ENCODE measurements at places on chromosomes 7 and 10.

GRCh38 chr10:78763651-78764395 is 304.9 kb upstream of the ZMIZ1 start:
- no peak for DNase-seq

- no peak for DNase-seq
These were observed 728.8 kb downstream of the TYW1 start for GRCh38 chr7:67725423-67725822.

- DNase-seq: peak; percentile 76
These were observed 30.7 kb upstream of the INPP5A start for GRCh38 chr10:132506711-132507408.

DNA sequence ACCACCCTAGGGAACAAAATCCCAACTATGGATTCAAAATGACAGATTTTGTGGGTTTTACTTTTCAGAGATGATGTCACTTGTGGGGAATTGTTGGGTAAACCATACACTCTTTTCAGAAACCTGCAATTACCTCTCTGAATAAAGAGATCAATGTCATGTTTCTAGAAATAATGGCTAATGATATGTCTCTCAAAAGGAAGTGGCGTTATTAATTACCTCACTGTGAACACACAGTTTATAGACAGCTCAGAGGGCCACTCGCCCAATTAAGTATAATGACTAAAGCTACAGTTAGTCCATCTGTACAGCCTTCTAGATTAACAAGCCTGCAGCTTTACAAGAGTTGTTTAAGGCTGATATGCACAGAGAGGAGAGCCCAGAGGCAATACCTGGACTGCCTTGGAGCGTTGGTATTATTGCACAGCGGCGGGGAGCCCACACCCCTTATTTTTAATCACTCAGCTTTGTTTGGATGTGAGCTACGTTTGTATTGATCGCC is 79.5 kb downstream of the RAB11FIP2 start:
- no peak for DNase-seq

DNA sequence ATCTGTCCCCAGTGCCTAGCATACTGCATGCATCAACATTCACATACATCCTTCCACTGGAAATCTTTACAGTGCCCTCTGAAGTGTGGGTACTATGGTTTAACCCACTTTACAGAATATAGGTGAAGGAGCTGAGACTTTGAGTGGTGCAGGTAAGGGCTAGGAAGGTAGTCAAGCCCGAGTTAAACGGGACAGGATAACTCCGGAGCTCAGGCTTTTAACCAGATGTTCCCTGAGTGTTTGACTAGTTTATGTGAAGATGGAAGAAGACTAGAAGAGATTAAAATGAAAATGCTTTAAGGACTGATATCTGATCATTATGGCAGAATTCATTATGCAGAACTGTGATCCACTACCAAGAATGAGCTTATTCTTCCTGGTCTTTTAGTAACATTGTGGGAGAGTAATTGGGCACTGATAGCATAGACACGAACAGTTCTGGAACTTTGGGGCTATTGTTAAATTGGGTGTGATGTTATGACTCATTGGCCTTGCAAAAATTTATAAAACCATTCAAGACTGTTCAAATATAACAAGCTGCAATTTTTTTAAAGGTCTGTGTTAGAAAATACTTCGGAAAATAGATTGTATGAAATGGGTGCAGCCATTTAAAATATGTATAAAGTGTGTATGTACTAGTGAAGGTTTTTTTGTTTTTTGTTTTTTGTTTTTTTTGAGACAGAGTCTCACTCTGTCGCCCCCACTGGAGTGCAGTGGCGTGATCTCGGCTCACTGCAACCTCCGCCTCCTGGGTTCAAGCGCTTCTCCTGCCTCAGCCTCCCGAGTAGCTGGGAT is 4.4 kb downstream of the CUL1 start:
- DNase-seq: no peak

GRCh38 chr10:34474009-34474376 is 341.1 kb downstream of the PARD3 start:
- no peak for DNase-seq

DNA sequence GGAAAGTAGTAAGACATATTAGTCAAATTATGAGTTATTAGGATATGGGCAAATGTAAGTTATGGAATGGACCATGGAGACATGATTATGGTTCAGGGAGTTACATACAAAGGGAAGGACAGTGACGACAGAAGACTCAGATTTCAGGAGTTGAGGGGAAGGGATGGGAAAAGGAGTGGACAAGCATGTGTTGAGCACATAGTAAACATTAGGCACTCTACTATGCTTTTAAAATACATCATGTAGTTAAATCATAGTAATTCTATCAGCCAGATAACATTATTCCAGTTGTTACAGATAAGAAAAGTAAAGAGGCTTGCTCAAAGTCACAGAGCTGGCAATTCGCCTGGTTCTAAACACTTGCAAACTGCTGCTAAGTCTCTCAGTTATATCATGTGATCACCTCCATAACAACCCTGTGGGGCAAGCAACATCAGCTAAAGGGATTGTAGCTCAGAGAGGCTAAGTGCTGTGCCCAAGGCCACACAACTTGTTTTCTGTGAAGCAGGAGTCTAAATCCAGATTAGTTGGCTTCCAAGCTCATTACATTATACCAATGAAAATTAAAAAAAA is 115.2 kb upstream of the MDFIC start:
- DNase-seq: no peak

DNA sequence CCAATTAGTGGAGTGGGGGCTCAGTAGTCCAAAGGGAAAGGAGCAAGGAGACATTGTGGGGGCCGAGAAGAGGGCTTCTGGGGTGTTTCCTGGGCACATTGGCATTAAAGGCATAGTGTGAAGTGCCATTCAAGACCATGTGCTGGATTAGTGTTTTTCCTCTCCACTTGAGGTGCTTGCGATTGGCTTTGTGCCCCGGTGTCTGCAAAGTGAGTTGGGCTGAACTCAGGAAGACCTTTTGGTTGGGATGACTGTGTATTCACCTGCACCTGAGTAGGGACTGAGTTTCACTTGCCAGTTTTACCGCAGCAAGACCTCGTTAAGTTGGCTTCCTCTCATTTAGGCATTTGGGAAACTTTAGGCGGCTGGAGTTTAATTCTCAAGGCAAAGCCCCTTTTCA is 73.0 kb downstream of the TCF7L2 start:
- no peak for DNase-seq

DNA sequence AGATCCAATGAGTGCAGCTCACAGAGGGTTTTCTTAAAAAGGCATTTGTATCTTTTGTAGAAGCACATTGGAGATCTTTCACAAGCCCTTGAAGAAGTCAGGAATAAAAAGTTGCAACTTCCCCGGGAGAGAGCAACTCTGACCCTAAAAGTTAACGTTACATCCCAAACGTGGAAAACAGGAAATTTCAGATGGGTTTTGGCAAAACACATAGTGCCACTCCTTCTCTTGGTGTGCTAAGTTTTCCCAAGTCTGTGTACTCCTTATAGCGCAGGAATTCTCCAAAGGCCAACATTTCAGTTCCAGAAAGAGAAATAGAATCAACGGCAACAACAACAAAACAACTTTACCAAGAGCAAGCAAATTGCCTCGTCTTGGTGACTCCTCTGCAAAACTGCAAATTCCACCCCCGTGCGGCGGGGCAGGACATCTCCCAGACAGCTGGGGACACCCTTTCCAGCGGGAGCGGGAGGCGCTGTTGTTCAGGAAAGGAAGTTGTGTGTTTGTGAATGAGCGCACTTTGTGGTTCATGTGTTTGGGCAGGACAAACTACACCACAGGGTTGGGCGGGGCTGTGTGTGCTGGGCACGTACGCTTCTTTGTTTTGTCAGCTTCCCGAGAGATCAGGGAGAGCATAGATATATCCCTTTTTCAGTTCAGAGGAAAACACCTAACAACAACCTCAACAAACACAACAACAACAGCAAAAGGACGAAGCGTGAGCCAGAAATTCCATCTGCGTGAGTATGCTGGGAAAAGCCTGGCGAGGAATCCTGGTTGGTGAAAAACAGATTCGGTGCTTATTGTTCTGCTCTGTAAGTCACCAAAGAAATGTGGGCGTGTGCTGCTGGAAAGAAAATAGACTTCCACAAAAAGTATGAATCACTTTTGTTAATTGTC is 294.7 kb upstream of the PITRM1 start:
- DNase-seq: peak; percentile 97

DNA sequence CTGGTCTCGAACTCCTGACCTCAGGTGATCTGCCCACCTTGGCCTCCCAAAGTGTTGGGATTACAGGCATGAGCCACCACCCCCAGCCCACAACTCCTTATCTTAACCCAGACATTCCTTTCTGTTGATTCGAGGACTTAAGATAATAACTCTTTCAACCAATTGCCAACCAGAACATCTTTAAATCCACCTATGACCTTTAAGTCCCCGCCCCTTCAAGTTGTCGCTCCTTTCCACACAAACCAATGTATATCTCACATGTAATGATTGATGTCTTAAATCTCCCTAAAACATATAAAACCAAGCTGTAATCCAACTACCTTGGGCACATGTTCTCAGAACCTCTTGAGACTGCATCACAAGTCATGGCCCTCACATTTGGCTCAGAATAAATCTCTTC is 7.8 kb upstream of the ANKRD2 start:
- no peak for DNase-seq

GRCh38 chr7:107002529-107002998 is 41.9 kb upstream of the PRKAR2B start:
- DNase-seq: no peak

- DNase-seq: no peak
These were observed 28.7 kb downstream of the WIPI2 start for GRCh38 chr7:5218564-5219360.

- no peak for DNase-seq
These were observed 73.0 kb downstream of the IGF2BP3 start for GRCh38 chr7:23397241-23397640.

DNA sequence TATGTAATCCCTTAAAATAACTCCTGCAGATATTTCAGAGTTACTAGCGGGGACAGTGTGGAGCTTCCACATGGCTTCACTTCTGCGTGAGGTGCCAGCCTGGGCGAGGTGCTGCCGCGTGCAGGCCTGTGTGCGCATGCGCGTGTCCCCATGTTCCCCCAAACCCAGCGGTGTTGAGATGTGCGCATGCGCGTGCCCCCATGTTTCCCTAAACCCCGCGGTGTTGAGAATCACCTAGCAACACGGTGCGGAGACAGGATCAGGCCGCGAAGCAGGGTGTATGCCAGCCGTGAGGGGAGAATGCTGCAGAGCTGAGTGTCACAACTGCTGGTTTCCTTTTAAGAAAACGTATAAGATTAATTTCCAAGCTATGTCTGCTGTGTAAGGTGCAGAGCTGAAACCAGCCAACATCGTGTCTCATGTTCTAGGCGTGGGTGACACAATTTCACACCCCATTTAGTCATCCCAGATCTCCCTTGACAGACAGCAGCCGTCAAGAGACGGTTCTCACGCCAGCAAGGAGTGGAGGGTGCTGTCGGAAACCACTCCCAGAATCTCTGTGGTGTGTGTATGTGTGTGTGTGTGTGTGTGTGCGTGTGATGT is 71.9 kb upstream of the ADARB2 start:
- DNase-seq: no peak

DNA sequence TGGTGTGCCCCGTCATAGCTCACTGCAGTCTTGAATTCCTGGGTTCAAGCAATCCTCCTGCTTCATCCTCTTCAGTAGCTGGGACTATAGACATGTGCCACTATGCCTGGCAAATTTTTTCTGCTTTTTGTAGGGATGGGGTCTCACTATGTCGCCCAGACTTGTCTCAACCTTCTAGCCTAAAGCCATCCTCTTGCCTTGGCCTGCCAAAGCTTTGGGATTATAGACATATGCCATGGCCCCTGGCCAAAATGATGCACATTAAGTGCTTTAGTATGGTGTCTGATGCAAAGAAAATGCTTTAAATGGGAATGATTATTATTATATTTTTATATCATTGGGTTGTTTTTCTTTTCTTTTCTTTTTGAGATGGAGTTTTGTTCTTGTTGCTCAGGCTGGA is 33.2 kb upstream of the VCL start:
- DNase-seq: no peak

- no peak for DNase-seq
These were observed 916.4 kb downstream of the LRMDA start for GRCh38 chr10:76347832-76348231.

- DNase-seq: no peak
These were observed 24.6 kb downstream of the TBXAS1 start for GRCh38 chr7:139853506-139854123.

GRCh38 chr7:14720785-14721184 is 181.8 kb downstream of the DGKB start:
- DNase-seq: no peak

All from fibroblast of skin of back (primary cell).